ENCODE measurements at places on chromosomes 13 and 19. TPM values are rescaled to one million over a fixed set of nuclear protein-coding genes. Genes with fewer than 3 reads are reported as not detected.

Gene TMEM255B
- 2.6 TPM for total RNA-seq

Gene KATNAL1
- 8.2 TPM for total RNA-seq

Gene TMEM86B
- total RNA-seq, result 8.3 TPM

Gene DCT
- not detected for total RNA-seq

Gene CCL25
- not detected for total RNA-seq

Gene RFXAP
- 19.8 TPM for total RNA-seq

GRCh38 chr13:30884543-30884942, 21.5 kb upstream of the MEDAG start:
- DNase-seq, result no peak
- peaks cover 17% of the 10 kb centered on the region for H3K27me3 ChIP-seq
- no peak overlapping the region for H3K4me3 ChIP-seq
- H3K36me3 ChIP-seq, result no peaks in the 10 kb centered on the region
- H3K27ac ChIP-seq, result no peak overlapping the region

- H3K27ac ChIP-seq, result no peak overlapping the region
- no peak for DNase-seq
- H3K4me3 ChIP-seq, result no peak overlapping the region
- peaks cover 43% of the 10 kb centered on the region for H3K36me3 ChIP-seq
- H3K27me3 ChIP-seq, result no peaks in the 10 kb centered on the region
These were observed 7.6 kb downstream of the NUCB1 start for GRCh38 chr19:48907671-48908070.

DNA sequence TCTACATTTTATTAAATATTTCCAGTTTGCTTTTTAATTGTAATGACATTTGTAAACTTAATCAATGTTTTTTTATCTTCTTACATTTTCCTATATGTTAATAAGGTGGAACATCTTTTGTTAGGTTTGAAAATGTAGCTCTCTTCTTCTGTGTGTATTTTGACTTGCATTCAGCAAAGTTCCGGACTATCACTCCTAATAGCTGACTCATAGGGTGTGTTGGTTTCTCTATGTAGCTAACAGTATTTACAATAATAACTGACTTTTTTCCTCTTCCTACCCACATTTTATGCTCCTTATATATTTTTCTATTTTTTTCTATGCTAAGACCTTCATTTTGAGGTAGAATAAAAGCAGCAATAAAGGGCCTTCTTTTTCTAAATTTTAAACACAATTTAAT, 28.1 kb downstream of the MYO16 start:
- no peaks in the 10 kb centered on the region for H3K27me3 ChIP-seq
- no peaks in the 10 kb centered on the region for H3K36me3 ChIP-seq
- no peak overlapping the region for H3K27ac ChIP-seq
- DNase-seq, result no peak
- H3K4me3 ChIP-seq, result no peak overlapping the region

- DNase-seq, result no peak
- H3K4me3 ChIP-seq, result no peak overlapping the region
- H3K27ac ChIP-seq, result no peak overlapping the region
- H3K4me1 ChIP-seq, result no peaks in the 10 kb centered on the region
These were observed 127.8 kb upstream of the SPATA13 start for GRCh38 chr13:24032674-24033073.

- no peak for DNase-seq
- no peaks in the 10 kb centered on the region for H3K4me1 ChIP-seq
- H3K27ac ChIP-seq, result no peak overlapping the region
- H3K27me3 ChIP-seq, result peaks cover 2% of the 10 kb centered on the region
- no peak overlapping the region for H3K4me3 ChIP-seq
These were observed 13.2 kb downstream of the FREM2 start for GRCh38 chr13:38700051-38700450.

GRCh38 chr13:32208860-32209259, 106.3 kb downstream of the ZAR1L start:
- DNase-seq, result no peak
- H3K27ac ChIP-seq, result no peak overlapping the region
- H3K27me3 ChIP-seq, result no peaks in the 10 kb centered on the region

DNA sequence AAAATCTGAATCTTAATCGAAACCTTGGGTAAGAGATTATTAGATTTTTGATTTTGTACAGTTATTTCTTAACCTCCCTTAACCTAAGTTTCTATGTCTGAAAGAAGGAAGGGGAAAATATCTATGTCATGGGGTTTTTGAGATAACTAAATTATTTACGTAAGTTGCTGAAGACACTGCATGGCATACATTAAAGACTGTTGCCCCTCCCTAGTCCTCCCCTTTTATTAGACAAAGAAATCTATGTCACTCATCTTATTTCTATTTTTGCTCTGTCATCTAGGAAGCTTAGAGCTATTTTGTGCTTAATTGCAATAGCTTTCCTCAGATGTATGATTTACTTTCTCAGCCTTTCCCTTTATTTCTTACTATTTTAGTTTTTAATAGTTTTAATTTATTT, 15.0 kb downstream of the COG6 start:
- H3K4me1 ChIP-seq, result no peaks in the 10 kb centered on the region
- H3K4me3 ChIP-seq, result no peak overlapping the region
- H3K27me3 ChIP-seq, result no peaks in the 10 kb centered on the region
- H3K36me3 ChIP-seq, result peaks cover 10% of the 10 kb centered on the region
- DNase-seq, result no peak

DNA sequence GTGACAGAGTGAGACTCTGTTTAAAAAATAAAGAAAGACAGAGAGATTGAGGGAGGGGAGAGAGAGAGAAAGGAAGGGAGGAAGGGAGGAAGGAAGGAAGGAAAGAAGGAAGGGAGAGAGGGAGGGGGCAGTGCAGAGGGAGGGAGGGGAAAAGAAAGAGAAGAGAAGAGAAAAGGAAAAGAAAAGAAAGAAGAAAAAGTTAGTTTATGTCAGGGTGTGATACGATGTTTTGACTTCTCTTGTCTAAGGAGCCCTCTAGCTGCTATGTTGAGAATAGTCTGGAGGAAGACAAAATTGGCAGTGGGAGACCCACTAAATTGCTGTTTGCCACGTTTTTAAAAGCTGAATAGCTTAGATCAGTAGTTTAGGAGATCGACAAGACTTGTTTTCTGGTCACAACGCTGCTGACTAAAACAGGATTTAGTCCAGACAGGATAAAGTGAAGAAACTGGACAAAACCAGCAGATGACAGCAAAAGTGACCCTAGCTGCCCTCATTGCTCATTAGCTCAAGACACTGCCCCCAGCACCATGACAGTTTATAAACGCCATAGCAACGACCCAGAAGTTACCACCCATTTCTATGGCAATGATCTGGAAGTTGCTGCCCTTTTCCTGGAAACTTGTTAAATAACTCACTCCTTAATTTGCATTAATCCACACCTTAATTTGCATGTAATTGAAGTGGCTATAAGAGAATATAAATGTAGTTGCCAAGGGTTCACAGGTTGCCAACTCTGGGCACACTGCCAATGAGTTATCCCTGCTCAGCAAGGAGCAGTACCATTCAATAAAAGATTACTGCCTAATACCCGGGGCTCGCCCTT, 11.1 kb downstream of the TEX101 start:
- no peak for DNase-seq
- peaks cover 12% of the 10 kb centered on the region for H3K27me3 ChIP-seq
- no peak overlapping the region for H3K27ac ChIP-seq
- H3K4me3 ChIP-seq, result no peak overlapping the region

GRCh38 chr13:41312176-41312500, 1.1 kb downstream of the NAA16 start:
- H3K36me3 ChIP-seq, result peaks cover 5% of the 10 kb centered on the region
- no peak for DNase-seq
- H3K27me3 ChIP-seq, result peaks cover 2% of the 10 kb centered on the region
- peaks cover 43% of the 10 kb centered on the region for H3K4me1 ChIP-seq
- H3K4me3 ChIP-seq, result peak overlapping the region; percentile 94
- peak overlapping the region; percentile 83 for H3K27ac ChIP-seq

DNA sequence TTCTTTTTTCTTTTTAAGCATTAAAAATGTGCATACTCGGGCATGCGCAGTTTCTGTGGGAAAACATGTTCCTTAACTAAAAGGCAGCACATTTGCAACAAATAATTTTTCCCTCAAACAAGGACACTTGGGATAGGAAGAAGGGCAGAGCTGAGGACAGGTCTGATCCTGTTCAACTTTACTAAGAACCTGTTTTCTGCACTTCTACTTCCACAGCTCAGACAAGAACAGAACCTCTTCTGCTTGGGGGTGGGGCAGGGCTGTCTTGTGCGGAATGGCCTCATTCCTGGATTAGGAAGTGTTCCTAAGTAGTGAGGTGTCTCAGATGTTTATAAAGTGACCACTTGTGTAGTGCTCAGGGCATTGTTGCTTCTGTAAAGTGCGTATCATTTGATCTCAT, 18.3 kb downstream of the SAFB start:
- no peak for DNase-seq
- peaks cover 39% of the 10 kb centered on the region for H3K36me3 ChIP-seq
- H3K27me3 ChIP-seq, result no peaks in the 10 kb centered on the region

GRCh38 chr13:110436276-110436675, 125.2 kb downstream of the RAB20 start:
- H3K27me3 ChIP-seq, result peaks cover 32% of the 10 kb centered on the region
- H3K36me3 ChIP-seq, result no peaks in the 10 kb centered on the region

GRCh38 chr19:17479325-17479791, 9.0 kb downstream of the SLC27A1 start:
- H3K27me3 ChIP-seq, result peaks cover 6% of the 10 kb centered on the region
- no peak overlapping the region for H3K4me3 ChIP-seq
- no peaks in the 10 kb centered on the region for H3K36me3 ChIP-seq

GRCh38 chr13:41700790-41701310, 243.5 kb downstream of the RGCC start:
- H3K27ac ChIP-seq, result no peak overlapping the region
- no peak overlapping the region for H3K4me3 ChIP-seq
- no peaks in the 10 kb centered on the region for H3K4me1 ChIP-seq
- DNase-seq, result no peak
- H3K36me3 ChIP-seq, result peaks cover 8% of the 10 kb centered on the region

DNA sequence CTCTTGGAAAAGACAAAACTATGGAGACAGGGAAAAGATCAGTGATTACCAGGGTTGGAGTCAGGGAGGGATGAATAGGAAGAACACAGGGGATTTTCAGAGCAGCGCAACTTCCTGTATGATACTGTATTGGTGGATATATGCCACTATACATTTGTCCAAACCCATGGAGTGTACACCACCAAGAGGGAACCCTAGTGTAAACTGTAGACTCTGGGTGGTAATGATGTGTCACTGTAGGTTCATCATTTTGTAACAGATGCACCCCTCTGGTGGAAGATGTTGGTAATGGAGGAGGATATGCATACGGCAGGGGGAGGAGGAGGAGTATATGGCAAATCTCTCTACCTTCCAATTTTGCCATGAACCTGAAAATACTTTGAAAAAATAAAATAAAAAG, 68.1 kb downstream of the UFM1 start:
- peaks cover under 1% of the 10 kb centered on the region for H3K27me3 ChIP-seq
- no peak overlapping the region for H3K4me3 ChIP-seq
- no peak overlapping the region for H3K27ac ChIP-seq

GRCh38 chr19:44109458-44109857, 3.7 kb upstream of the ZNF225 start:
- no peak overlapping the region for H3K4me3 ChIP-seq
- H3K27ac ChIP-seq, result no peak overlapping the region
- no peak for DNase-seq
- no peaks in the 10 kb centered on the region for H3K27me3 ChIP-seq
- peaks cover 45% of the 10 kb centered on the region for H3K36me3 ChIP-seq

DNA sequence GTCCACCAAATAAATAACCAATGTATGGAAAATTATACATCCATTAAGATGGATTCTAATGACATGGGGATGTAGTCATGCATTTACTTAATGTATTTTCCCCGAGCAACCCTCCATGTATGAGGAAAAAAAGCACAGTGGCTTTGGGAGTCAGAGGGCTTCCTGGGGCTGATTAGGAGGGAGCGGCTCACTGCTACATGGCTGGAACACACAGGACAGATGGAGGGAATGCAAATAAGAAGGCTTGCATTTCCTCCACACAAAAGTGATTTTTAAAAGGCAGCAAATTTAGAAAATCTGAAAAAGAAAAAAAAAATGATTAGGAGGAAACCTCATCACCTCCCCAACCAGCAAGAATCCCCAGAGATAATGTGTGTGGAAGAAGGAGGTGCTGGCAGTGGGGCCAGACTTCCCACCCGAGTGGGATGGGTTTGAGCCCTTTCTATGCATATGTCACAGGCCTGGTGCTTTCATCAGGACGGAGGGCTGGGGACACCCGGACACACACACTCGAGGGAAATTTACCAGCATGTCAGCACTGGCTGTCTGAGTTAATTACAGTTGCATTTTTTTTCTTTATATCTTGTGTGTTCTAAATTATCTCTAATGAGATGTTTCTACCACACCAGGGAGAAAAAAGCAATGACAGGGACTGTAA, 118.9 kb downstream of the USP12 start:
- no peaks in the 10 kb centered on the region for H3K36me3 ChIP-seq
- no peak overlapping the region for H3K27ac ChIP-seq
- DNase-seq, result no peak
- H3K4me3 ChIP-seq, result no peak overlapping the region
- H3K4me1 ChIP-seq, result peaks cover 22% of the 10 kb centered on the region
- no peaks in the 10 kb centered on the region for H3K27me3 ChIP-seq

DNA sequence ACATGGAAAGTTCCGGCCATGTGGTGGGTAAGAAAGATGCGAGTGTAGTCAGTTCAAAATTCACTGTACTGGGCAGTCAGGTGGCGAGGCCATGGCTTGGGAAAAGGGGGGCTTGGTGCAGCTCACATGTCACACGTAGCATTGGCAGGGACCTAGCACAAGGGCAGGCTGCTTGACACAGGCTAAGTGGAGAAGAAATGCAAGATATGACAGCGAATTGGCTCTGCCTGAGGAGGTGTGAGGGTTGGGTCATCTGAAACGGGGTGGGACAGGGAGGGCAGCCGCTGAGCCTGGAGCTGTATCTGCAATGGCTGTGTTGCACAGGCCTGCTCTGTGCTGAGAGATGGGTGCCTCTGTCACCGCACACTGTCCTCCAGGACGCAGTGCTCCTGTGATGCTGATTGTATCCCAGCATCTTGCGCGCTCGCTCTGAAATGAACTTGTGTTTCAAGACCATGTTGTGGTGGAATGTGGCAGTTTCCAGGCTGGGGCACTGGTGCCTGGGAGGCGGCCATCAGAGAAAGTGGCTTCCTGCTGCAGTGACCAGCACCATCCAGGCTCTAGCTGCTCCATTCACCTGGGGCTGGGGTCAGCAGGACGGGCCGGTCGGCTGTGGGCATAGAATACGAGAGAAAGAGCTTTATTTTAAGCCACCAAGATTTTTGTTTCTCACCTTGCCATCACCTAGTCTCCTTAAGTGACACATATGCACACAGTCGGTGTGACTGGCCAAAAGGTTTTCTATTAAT, 70.3 kb downstream of the TEX29 start:
- no peak overlapping the region for H3K4me3 ChIP-seq
- DNase-seq, result no peak
- no peaks in the 10 kb centered on the region for H3K36me3 ChIP-seq
- no peaks in the 10 kb centered on the region for H3K27me3 ChIP-seq

GRCh38 chr19:3358689-3359014, 7.7 kb upstream of the NFIC start:
- peaks cover 36% of the 10 kb centered on the region for H3K27me3 ChIP-seq
- no peak for DNase-seq
- peak overlapping the region; percentile 81 for H3K4me3 ChIP-seq
- H3K4me1 ChIP-seq, result peaks cover 23% of the 10 kb centered on the region
- H3K27ac ChIP-seq, result peak overlapping the region; percentile 23
- no peaks in the 10 kb centered on the region for H3K36me3 ChIP-seq
